ENCODE measurements at places on chromosomes 12 and 14.

DNA sequence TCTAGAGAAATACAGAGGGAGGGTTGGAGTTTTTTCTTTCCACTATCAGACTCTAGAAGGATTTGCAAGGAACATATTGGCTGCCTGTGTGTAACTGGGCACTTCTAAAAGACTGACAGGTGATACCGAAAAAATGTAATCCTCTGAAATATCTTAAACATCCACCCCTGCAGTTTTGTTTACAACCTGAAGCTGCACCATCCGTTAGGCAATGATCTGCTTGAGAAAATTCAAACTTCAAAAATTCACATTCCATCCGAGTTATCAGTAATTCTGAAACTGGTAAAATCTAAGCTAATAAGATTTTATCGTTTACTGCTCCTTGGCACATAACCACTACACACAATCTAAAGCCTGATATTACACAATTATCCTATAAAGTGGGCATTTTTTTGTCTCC is 528.6 kb downstream of the FUT8 start:
- DNase-seq: no peak

DNA sequence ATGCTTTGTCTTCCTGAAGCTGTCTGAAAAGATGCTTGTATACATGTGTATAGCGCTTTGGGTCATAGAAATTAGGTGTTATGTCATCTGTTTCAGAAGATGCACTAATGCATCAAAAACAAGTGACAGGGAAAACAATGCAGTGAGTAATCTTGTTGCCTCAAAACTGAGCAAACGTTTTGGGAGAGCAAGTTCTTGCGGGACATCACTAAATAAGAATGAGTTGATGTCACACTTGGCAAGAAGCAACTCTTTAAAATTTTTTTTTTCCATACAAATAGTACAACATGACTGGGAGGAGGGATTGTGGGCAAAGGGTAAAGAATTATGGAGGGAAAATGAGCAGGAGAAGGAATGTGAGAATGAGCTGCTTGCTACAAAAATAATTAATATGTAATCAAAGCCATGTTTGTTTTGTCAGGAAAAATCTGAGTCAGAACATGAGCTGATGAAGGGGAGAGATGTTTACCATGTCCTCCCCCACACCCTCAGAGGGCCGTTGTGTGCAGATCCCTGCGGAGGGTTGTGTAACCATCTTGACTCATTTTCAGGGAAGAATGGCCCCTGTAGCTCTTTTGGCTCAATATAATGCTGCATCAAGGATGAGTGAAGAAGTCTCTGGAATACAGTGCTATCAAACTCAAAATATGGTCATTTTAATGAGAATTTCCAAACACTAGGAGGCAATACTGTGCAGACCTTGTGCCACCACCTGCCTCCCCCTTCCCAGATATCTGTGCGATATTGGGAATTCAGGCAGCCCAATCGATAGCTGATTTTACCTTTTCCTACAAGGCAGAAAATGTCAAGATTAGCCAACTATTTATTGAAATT is 41.4 kb downstream of the BORCS5 start:
- DNase-seq: no peak

GRCh38 chr14:62431496-62431895 is 613.8 kb downstream of the KCNH5 start:
- no peak for DNase-seq

DNA sequence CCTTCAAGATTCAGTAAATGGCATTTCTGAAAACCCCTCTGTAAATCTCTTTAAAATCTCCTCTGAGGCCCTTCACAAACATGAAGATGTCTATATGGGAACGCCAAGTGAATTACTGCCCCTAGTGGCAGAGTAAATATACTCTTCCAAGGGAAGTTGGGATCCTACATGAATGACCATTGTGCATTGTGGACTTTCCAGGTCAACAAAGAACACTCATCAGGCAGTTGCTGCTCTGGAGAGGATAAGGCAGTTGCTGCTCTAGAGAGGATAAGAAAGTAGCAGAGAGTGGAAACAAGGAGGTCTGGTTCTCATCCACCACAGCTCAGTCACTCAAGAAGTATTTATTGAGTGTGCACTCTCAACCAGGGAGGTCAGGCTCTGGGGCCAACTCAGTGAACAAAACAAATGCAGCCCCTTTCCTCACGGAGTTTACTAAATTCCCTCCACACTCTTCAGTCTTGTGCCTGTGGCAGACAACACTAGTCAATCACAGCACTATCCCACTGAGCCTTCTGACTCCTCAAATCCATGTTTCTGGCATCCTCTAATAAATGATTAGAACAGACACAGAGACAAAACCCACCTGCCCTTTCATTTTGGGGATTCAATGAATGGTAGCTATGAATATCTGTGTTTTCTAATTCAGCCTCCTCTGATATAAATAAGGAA is 52.9 kb downstream of the SVOP start:
- DNase-seq: no peak

DNA sequence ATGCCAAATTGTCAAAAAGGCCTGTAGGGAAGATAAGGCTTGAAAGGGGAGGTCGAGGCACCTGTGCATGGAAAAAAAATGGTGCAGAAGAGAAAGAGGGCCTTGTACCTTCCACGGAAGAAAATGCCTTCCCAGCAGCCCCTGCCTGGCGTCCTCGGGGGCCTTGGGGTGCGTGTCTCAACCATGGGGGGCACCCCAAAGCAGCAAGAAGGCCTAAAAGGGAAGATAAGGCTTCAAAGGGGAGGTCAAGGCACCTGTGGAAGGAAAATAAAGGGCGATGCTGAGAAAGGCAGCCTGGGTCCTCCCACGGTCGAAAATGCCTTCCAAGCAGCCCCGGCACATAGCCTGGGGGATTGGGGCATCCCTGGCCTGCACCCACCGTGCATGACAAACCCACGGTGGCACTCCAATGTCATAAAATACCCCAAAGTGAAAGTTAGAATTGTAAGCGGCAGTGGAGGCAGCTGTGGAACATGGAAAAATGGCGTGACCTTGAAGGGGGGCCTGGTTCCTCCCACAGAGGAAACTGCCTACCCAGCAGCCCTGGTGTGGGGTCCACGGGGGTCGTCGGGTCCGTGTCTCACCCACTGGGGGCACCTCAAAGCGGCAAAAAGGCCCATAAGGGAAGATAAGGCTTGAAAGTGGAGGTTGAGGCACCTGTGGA is 275.0 kb downstream of the ALG10 start:
- DNase-seq: no peak

DNA sequence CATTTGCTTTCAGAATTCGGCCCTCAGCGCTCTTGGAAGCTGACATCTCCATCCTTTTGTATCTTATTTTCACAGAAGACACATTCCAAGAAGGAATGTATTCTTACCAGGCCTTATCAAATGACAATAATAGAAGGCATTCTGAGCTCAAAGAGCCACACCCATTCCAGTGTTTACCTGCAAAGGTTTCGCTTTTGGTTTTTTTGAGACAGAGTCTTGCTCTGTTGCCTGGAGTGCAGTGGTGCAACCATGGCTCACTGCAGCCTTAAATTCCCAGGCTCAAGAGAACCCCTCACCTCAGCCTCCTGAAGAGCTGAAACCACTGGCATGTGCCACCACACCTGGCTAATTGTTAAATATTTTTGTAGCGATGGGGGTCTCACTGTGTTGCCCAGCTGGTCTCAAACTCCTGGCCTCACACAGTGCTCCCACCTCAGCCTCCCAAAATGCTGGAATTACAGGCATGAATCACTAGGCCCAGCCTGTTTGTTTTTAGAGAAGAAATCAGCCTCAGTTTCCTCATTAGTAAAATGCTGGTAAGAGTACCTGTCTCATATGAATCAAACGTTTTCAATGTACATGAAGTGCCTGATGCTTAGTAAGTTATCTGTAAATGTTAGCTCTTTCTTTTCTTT is 69.2 kb downstream of the SLC6A12 start:
- DNase-seq: no peak

DNA sequence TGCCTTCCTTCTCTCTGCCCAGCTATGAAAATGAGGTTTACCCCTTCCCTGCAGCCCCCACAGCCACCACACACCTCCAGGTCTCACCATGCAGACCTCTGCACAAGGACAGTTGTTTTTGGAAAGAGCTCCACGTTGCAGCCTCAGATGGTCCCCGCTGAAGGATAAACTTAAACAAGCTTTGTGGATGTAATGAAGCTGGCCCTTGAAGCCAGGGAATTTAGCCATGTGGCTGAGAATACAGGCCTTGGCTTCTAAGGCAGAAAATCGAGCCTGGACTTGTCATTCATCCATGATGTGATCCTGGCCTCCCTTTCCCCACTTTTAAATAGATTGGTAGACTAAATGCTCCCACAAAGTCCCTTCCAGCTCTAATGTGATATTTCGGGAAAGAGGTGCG is 79.4 kb downstream of the TBX3 start:
- DNase-seq: no peak

DNA sequence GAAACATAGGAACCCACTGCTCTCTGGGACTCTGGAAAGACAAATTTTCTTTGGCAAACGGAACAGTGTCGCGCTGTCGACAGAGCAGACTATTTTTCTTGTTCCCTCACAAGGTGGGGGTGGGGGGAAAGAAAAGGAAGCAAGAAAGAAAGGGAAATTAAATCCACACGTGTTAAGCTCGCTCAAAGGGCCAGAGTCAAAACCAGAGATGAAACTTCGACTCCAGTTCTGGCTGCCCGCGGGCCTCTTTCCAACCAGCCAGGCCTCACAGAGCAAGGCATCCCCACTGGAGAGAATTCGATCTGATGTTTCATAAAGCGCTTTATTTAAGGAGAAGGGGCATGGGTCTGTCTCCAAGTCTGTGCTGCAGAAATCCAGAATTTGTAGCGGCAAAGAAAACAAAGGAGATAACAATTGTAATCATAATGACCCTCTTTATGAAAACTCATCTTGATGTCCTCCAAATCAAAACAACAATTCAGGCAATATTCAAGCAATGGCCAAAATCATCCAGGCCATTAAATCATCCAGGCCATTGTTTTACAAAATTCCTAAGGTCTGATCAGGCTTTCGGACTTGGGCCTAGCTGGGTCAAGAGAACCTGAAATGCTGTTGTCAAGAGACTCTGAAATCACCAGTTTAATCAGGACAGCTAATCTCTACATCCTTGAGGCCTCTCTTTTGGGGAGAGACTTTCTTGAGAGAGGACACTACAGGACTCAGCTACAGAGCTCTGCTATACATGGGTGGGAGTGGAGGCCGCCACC is 5.3 kb upstream of the TBX5 start:
- DNase-seq: no peak

DNA sequence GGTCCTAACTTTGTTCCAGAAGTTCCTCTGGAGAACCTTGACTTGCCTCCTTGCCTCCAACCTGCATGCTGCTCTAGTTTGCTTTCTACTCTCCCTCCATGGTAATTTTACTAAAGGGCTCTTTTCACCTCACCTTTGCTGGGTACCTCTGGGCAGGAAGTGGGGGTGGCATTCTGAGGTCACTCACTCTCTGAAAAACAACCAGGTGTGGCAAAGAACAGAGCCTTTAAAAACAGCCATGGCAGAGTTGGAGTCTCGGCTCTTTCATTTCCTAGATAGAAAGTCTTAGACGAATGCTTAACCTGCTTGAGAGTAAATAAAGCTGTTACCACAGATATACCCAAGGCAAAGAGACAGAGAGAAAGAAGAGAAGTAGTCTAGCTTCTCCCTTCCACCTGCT is 827.9 kb downstream of the BCL11B start:
- no peak for DNase-seq

DNA sequence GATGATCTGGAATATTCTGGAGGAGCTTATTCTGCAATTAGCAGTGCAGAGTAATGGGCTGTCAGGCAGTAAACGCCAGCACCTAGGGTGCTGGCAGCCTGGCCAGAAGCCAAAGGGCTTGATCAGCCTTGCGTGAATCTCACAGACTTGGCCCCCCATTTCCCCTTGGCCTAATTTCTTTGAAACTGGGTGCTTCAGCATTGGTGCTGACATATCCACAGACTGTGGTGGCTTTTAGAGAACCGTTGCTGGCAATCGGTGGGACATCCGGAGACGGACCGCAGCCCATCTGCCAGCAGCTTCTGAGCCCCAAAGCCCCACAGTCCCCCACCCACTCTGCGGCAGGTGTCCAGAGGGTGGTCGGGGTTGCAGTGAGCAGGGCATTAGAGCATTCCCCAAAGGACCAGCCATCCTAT is 157.1 kb downstream of the CALM1 start:
- DNase-seq: no peak

DNA sequence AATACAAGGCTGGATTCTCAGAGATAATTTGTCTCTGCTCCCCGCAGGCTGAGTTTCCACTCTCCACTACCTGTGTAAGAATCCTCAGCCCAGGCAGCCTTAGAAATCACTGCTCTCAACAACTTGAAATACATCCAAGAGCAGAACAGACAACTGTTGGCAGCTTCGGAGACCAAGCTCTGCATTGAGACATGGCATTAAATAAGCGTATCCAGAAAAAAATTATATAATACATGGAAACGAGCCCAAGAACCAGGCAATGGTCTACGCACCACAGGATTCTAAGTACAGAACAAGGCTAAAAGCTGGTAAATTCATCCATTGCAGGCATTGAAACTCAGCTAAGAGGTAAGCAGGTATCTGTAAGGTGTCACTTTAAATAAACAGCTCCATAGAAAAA is 165.5 kb upstream of the DIO3 start:
- DNase-seq: no peak

- no peak for DNase-seq
These were observed 225.5 kb downstream of the CCDC91 start for GRCh38 chr12:28415755-28416154.

DNA sequence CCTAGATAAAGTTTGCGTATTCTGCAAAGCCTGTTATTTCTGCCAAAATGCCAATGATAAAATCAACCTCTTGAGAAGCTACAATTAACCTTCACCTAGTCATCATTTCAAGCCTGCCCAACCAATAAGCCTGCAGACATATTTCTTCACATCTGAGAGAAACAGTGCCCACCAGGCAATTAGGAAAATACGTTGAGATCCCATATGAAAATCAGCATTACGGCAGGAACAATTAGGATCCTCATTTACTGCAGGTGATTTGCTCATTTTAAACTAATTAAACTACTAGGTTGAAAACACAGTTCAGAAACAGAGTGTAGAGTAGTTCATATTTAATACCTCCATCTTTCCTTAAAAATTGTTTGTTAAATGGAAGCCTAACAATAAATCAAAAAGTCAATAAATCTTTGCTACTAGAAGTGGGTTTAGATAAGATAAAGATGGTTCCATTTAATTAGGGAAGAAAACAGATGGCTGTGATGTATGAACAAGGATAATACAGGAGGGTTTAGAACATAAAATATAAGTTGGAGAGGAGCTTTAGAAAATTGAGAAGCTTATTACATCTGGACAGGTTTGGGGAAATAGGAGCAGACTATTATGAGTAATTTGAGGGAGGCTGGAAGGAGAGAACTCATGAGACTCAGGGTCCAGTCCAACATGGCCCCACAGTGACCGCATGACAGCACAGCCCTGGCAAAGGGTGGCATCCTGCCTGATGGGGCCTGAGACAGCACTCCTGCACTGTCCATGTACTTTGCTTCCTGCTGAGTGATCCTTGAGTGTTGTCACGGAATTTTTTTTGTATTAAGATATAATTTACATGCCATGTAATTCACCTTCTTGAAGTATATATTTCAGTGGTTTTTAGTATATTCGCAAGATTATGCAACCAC is 26.9 kb upstream of the PYGL start:
- no peak for DNase-seq

GRCh38 chr12:4899364-4899763 is 10.3 kb upstream of the KCNA1 start:
- no peak for DNase-seq

GRCh38 chr12:112964067-112964670 is 14.2 kb upstream of the OAS2 start:
- DNase-seq: no peak

GRCh38 chr14:75971509-75971908 is 10.3 kb downstream of the TGFB3 start:
- DNase-seq: no peak
